CD4-positive, alpha-beta memory T cell (primary cell): ENCODE measurements at places on chromosomes 7 and 10. TPM values are rescaled to one million over a fixed set of nuclear protein-coding genes. Genes with fewer than 3 reads are reported as not detected.

- no peaks in the 10 kb centered on the region for H3K27me3 ChIP-seq
- no peak overlapping the region for H3K4me3 ChIP-seq
- H3K27ac ChIP-seq = no peak overlapping the region
- DNase-seq = no peak
- H3K4me1 ChIP-seq = no peaks in the 10 kb centered on the region
Measured at GRCh38 chr10:3241274-3241921, 68.8 kb upstream of the PITRM1 start.

Gene TFR2
- total RNA-seq = 6.2 TPM

DNA sequence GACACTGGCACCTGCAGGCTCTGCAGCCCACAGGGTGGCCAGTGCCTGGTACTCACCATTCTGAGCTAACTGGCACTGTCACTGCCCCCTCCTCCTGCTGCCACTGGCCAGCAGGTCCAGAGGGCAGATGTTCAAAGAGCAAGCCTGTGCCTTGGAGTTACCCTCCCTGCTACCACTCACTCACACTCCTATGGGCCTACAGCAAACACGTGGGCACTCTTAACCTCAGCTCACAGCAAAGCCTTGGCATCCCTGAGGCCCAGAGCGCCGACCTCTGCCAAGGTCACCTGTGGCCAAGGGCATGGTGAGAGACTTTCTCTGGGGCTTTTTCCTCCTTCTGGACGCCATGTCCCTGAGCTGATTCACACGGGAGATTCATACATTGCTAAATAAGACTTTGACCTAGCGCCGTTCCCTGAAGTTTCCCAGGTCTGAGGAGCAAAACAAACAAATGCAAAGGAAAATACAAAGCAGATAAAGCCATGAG lies 270.0 kb upstream of the PPP2R2D start:
- no peak overlapping the region for H3K4me3 ChIP-seq
- no peaks in the 10 kb centered on the region for H3K36me3 ChIP-seq
- no peaks in the 10 kb centered on the region for H3K4me1 ChIP-seq
- H3K27me3 ChIP-seq = no peaks in the 10 kb centered on the region
- no peak overlapping the region for H3K27ac ChIP-seq
- DNase-seq = no peak

Gene GNG11
- not detected for total RNA-seq

Gene IGF2BP3
- not detected for total RNA-seq

Gene AOC1
- total RNA-seq = not detected

Gene CLRN3
- not detected for total RNA-seq

GRCh38 chr7:87204933-87205332 lies 14.6 kb downstream of the TMEM243 start:
- no peak overlapping the region for H3K4me3 ChIP-seq
- peaks cover 52% of the 10 kb centered on the region for H3K4me1 ChIP-seq
- H3K27ac ChIP-seq = no peak overlapping the region
- H3K36me3 ChIP-seq = no peaks in the 10 kb centered on the region
- no peaks in the 10 kb centered on the region for H3K27me3 ChIP-seq

Gene RTKN2
- 11.0 TPM for total RNA-seq

DNA sequence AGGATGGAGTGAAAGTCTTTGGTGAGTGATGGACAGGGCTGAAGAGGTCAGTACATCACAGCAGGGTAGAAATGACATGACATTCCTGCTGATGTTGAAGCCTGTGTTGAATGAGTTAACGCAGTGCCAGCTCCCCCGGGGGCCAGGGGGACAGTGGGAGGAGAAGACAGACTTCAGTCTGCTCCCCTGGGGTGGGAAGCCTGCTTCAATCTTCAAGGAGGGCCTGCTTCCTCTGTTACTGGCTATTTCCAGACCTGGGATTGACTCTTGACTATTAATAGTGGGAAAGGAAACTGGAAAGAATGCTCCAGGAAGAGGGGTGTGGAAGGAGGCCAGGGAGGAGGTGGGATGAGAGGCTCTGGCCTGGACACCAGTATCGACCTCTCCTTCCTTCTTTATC lies 27.2 kb downstream of the PODXL start:
- H3K27me3 ChIP-seq = no peaks in the 10 kb centered on the region
- no peaks in the 10 kb centered on the region for H3K36me3 ChIP-seq
- no peak overlapping the region for H3K4me3 ChIP-seq
- no peak for DNase-seq
- no peak overlapping the region for H3K27ac ChIP-seq

DNA sequence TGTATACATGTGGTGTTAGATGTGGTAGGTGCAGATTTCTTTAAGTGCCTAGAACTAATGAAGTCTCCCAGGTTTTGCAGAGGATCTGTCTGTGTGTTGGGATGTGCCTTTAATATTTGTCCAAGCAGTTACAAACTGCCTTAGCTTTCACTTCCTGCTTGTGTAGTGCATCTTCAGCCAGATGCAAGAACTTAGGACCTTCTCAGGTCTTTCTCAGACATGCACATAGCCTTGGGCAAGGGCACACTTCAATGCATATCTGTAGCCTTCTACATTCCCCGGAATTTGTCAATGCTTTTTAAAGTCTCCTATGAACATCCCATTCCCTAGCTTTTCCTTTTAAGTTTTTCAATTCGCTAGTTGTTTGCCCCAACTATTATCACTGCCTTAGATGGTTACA lies 47.2 kb upstream of the SLC39A12 start:
- H3K27ac ChIP-seq = no peak overlapping the region
- no peaks in the 10 kb centered on the region for H3K4me1 ChIP-seq
- H3K27me3 ChIP-seq = no peaks in the 10 kb centered on the region
- no peak overlapping the region for H3K4me3 ChIP-seq

Gene BMPR1A
- total RNA-seq = 15.5 TPM

Gene CALHM3
- not detected for total RNA-seq

DNA sequence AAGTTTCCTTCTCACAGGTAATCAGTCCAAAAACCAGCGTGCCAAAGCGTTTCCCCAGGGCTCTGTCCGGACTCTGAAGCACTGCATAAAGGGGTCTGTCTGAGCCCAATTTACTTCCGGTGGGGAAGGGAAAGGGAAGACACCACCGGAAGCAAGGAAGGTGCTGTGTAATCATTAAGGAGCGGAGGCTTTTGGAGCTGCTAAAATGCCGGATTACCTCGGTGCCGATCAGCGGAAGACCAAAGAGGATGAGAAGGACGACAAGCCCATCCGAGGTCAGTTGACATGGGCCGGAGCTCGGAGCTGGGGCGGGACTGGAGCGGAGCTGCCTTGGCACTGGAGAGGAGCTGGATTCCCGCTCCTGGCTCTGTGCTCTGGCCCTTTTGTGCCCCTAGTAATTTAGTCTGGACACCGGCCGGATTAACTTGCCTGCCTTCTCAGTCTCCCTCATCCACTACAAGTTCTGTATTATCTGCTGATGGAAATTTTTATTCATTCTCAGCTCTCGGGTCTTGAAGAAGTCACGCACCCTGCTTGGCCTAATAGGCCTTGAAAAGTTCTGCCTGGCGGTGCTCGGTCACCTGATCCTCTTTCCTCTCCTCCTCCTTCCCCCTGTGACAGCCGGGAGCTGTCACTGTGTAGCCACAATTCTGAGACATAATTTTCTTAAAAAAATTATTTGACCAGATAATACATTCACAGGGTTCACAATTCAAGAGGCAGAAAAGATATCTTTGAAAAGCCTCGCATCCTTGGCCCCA lies at the start of gene PSMC2:
PSMC2 (plus strand) TSS at position 137 of the 761 bp plus-strand sequence; CDS start at position 206, 69 bp downstream.
- peak within 1 kb of the TSS; percentile 96 for H3K27ac ChIP-seq
- H3K4me3 ChIP-seq = peak within 1 kb of the TSS; percentile 85
- H3K4me1 ChIP-seq = peaks cover 69% of the 10 kb centered on the region
- H3K36me3 ChIP-seq = no peaks in the 10 kb centered on the region
- H3K27me3 ChIP-seq = no peaks in the 10 kb centered on the region
- peak; percentile 86 for DNase-seq

GRCh38 chr7:24778543-24779282 lies 21.4 kb upstream of the GSDME start:
- H3K27me3 ChIP-seq = no peaks in the 10 kb centered on the region
- no peak for DNase-seq
- H3K27ac ChIP-seq = no peak overlapping the region

DNA sequence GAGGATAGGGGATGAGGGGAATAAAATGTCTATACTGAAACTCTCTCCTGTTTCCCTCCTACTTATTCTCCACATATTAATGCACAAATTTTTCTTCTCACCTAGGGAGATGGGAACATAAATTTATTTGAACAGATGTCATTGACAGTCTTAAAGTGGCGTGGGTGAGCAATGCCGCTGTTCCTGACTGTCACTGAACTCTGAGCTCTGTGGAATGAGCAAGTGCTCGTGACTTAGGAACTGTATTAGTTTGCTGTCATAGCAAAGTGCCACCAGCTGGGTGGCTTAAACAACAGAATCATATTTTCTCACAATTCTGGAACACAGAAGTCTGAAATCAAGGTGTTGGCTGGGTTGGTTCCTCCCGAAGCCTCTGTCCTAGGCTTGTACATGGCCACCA lies 29.1 kb downstream of the INPP5F start:
- H3K4me3 ChIP-seq = no peak overlapping the region
- DNase-seq = no peak
- H3K27ac ChIP-seq = no peak overlapping the region

GRCh38 chr7:46713868-46714596 lies 793.0 kb upstream of the IGFBP3 start:
- H3K4me1 ChIP-seq = no peaks in the 10 kb centered on the region
- no peaks in the 10 kb centered on the region for H3K36me3 ChIP-seq
- no peak overlapping the region for H3K4me3 ChIP-seq
- no peak for DNase-seq

DNA sequence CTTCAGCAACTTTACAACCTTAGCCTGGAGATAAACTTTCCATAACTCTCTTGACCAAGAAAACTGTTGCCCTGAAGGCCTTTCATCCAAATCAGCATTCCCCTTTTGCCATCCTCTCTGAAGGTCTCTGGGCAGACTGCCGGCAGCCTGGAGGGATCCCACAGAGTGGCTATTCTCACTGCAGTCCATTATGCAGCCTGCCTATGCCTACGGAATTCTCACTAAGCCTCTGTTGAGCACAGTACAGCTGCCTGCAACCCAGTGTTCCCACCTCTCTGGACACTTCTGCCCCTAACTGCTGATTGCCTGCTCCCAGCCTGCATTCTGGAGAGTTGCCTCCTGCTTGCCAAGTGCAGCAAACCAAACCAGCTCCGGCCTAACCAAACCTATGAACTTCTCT lies 548.9 kb upstream of the STEAP1 start:
- H3K27ac ChIP-seq = no peak overlapping the region
- H3K4me3 ChIP-seq = no peak overlapping the region
- no peaks in the 10 kb centered on the region for H3K36me3 ChIP-seq
- no peak for DNase-seq

GRCh38 chr7:26399736-26400135 lies 108.1 kb downstream of the SNX10 start:
- no peaks in the 10 kb centered on the region for H3K36me3 ChIP-seq
- peaks cover 13% of the 10 kb centered on the region for H3K4me1 ChIP-seq
- no peak overlapping the region for H3K4me3 ChIP-seq
- peaks cover 4% of the 10 kb centered on the region for H3K27me3 ChIP-seq
- no peak overlapping the region for H3K27ac ChIP-seq

Gene PDZD7
- 1.8 TPM for total RNA-seq

DNA sequence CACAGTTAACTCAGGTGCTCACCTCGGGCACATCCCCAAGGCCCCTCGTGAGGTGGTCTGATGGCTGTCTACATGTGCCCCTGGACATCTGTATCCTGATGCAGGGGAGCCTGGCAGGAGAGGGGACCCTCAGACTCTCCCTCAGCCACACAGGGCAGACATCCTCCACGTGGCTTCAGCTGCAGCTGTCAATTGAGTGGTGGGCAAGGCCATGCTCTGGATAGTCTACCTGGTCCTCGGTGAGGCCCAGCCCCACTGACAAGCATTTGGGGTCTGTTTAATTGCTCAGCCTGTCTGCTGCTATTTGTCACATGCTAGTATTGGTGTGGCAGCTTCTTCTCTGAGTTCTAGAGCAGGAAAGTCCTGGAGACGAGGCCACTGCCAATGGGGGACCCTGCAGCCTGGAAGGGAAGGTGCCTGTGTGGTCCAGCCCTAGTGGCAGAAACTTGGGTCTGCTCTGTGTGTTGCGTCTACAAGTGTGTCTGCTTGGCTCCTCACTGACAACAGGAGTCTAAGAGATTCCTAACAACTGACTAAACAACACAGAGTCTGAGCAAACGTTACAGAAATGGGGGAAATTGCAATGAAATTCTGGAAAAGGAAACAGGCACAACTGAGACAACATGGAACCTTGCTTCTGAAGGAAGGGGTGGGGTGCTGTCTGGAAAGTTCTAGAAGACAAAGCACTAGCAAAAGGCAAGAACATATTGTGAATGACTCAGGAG lies 59.3 kb upstream of the IGFBP3 start:
- no peak overlapping the region for H3K27ac ChIP-seq
- no peaks in the 10 kb centered on the region for H3K27me3 ChIP-seq
- no peaks in the 10 kb centered on the region for H3K4me1 ChIP-seq
- no peaks in the 10 kb centered on the region for H3K36me3 ChIP-seq
- no peak overlapping the region for H3K4me3 ChIP-seq
- no peak for DNase-seq

DNA sequence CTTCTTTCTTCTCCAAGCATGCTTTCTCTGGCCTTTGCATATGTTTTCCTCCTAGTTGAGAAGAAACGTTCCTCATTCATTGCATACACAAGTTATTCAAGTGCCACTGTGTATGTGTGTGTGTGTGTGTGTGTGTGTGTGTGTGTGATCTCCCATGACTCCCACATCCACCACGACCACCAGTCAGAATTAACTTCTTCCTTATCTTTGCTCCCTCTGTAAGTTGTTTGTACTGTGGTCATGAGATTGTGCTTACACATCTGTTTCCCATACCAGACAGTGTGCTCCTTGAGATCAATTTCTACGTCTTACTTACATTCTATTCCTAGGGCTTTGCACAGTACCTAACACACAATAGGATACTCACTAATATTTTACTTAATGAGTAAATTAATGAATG lies 22.4 kb upstream of the FAM13C start:
- H3K27ac ChIP-seq = no peak overlapping the region
- no peak overlapping the region for H3K4me3 ChIP-seq
- no peaks in the 10 kb centered on the region for H3K27me3 ChIP-seq
- no peaks in the 10 kb centered on the region for H3K36me3 ChIP-seq
- H3K4me1 ChIP-seq = no peaks in the 10 kb centered on the region
- no peak for DNase-seq

DNA sequence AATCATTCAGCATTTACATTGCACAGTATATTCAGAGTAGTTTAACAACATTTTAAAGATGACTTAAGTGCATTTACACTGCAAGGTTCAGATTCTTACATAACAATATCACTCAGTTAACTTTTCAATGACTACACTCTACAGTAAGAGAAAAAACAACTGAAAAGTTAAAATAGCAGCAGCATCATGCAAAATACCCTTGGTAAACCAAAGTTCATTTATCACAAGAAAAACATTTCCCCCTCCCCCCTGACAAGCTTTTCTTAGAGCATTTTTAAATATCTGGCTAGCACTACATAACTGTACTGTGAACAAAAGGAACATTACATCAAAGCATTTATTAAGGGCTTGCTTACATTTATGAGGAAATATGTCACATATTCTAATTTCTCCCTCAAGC lies 179.5 kb upstream of the HGF start:
- H3K36me3 ChIP-seq = no peaks in the 10 kb centered on the region
- H3K27me3 ChIP-seq = no peaks in the 10 kb centered on the region
- no peak overlapping the region for H3K27ac ChIP-seq
- H3K4me1 ChIP-seq = no peaks in the 10 kb centered on the region

Gene CDNF
- 1.7 TPM for total RNA-seq

Gene FGF8
- not detected for total RNA-seq

- no peak for DNase-seq
- no peaks in the 10 kb centered on the region for H3K4me1 ChIP-seq
- H3K27ac ChIP-seq = no peak overlapping the region
- no peaks in the 10 kb centered on the region for H3K36me3 ChIP-seq
- H3K4me3 ChIP-seq = no peak overlapping the region
Measured at GRCh38 chr7:15703732-15704131, 17.2 kb upstream of the MEOX2 start.

Gene SPDYE2B
- not detected for total RNA-seq

Gene PIP
- not detected for total RNA-seq

Gene ADIRF
- not detected for total RNA-seq

Gene HOXA6
- total RNA-seq = not detected
